ENCODE measurements at places on chromosomes 5 and 9.
A peak's percentile ranks its signal among the peaks of the same experiment; 100 is the strongest.

DNA sequence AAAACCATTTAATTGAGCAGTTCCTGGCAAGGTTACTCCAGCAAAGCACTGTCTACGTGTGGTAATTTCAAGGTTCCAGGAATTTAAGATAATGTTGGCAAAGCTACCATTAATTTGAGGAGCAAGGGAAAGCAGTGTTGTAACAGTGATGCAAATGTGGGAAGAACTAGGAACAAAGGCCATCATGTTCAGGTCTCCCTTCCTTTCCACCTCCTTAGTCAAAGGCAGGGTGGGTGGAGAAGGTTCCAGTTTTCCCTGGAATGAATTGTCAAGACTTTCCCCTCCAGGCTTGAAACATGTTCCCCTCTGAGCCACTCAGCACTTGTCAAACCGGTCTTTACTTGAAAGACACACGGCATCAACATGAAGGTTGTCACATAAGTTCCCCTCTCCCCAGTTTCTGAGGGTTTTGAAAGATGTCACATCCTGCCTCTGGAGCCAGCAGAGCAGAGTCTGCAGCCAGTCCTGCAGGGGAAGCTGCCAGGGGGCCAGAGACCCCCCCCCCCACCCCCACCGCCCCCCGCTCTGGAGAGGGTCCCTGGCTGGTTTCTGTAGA is 226.0 kb downstream of the GAS1 start:
- no peak for DNase-seq

DNA sequence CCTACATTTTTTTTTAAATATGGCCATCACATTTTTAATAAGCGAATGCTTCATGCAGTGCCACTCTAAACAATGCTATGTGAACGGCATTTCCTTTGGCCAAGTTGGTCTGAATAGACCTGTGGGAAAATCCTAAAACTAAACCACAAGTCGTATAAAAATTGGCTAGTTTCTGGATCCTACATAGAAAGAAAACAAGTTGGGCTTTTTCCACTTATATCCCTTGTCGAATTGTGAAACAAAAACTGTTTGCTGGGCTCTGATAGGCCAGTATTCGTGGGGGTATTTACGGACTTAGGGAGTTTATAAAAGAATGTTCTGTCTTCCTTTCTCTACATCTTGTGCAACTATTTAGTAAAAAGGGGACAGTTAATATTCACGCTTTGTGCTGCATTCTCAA is 153.1 kb upstream of the KLF9 start:
- DNase-seq: no peak

GRCh38 chr9:14447103-14447502 is 133.2 kb upstream of the NFIB start:
- no peak for DNase-seq

GRCh38 chr5:142913728-142914338 is 143.7 kb downstream of the ARHGAP26 start:
- DNase-seq: no peak

GRCh38 chr5:91556-92263 is at the start of gene PLEKHG4B:
Gene PLEKHG4B, plus strand, starts transcription at chr5:92168. Its CDS starts 64 bp downstream, at chr5:92232.
- DNase-seq: no peak

DNA sequence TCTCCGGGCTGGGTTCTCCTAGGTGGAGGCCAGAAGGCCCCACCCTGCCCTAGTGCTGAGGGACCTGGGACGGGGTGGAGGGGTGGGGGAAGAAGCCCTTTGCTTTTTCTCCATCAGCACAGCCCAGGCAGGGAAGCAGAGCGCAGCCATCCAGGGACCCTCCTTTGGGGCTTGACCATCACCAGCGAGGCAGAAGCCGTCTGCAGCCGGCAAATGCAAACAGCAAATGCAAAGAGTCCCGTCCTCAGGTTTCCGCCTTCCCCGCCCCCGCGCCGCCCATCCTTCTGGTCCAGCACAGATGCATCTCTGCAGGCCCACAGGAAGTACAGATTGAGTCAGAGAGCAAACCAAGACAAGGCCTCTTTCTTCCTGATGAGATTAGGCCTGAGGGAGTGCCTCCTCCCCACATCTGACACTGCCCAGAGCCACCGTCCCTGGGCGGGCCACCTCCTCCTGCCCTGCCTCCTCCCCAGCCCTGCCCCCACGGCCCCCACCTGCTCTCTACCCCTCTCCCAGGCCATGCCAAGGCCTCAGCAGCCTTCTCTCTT is 23.4 kb downstream of the CORO2A start:
- peak; percentile 26 for DNase-seq

DNA sequence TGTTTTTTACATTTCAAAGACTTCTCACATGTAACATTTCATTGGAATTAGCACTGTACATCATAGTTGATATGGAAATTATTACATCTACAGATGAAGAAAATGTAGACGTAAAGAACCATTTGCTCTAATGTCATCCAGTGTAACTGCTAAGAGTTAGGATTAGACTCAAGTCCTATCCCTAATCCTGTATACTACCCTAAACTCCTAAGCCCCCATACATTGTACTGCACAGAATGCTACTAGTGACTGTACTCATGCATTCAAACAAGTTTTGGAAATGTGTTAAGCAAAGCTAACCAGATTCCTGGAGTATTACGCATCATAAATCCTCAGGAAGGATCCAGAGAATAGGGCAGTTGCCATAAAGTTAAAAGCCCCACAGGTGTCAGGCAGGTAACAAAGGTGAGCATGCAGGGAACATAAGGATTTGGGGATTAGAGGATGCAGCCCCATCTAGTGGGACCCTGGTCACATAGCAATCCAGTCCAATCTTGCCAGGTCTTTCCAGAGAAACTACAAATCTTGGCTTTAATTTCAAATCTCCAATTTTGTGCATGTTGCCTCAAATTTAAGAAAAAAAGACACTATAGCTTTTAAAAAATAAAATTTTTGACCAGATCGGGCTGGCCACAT is 32.0 kb downstream of the HAVCR1 start:
- no peak for DNase-seq

DNA sequence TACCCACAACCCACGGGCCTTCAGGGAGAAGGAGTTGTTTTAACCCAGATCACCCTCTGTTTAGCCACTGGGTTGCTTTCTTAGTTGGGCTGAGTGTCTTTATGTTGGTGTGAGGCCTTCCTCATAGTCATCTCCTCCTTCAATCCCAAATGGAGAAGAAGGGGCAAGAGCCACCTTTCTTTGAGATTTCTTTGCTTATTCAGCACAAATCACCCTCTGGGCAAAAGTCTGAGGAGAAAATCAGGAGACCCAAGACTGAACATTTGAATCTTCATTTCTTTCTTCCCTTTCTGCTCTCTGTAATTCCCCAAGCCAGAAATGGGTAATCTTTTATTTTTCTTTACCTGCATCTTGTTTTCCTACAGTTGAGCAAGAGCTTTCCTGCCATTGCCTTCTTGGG is 329.0 kb downstream of the TLE4 start:
- no peak for DNase-seq

DNA sequence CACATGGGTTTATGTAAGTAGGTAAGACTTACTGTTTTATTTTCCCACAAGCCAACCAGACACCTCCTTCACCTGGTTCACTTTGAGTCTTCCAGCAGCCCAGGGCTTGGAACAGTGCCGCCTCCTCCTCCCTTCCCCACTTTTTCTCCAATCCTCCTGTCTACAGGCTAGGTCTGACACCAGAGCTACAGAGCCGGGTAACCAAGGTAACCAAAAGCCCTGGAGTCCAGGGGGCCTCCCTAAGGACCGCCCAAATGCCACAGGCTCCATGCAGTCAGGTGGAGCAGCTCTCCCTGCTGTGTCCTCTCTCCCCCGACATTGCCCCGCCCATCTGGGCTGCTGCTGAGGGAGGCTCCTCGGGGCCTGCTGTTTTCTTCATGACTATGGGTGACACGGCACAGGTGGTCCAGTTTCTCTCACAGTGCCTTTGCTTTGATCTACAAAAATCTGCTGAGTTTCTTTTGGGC is 138.0 kb upstream of the EFNA5 start:
- DNase-seq: peak; percentile 33

DNA sequence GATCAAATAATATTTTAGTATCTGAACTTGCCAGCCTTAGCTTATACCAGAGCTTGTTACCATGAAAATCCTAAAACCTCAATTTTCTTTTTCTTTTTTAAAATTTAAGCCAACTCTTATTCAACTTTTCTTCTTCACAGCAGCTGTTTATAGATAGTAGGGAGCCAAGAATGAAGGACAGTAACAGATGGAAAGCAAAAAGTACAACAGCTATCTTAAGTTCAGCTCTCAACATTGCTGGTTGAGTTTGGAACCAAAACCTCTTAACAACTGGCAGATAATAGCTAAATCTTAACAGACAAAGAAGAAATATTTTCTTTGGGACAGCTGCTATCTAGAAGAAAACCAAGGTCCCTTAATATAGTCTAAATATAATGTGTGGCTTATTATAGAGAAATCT is 74.7 kb downstream of the PJA2 start:
- no peak for DNase-seq

DNA sequence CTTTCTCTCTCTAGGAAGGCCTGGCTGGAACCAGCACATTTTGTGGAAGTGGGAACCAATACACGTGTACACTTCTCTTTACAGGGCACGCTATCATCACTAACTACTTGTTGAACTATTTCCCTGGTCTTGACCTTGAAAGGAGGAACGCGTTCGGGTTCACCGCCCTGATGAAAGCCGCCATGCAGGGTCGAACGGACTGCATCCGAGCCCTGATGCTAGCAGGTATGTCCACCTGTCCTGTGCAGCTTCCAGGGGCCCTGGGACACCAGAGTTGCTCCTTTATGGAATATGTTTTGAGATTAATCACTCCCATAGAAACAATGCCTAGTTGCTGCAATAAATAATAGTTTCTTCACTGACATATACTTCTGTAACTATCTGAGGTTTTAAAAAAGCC is 74.1 kb downstream of the ANKRD33B start:
- DNase-seq: no peak

- DNase-seq: peak; percentile 86
Observed at GRCh38 chr9:129887334-129888292, 52.4 kb downstream of the USP20 start.

GRCh38 chr5:65137631-65138030 is 344.1 kb downstream of the ADAMTS6 start:
- peak; percentile 8 for DNase-seq

- no peak for DNase-seq
Observed at GRCh38 chr9:134383148-134383547, 56.9 kb downstream of the RXRA start.

DNA sequence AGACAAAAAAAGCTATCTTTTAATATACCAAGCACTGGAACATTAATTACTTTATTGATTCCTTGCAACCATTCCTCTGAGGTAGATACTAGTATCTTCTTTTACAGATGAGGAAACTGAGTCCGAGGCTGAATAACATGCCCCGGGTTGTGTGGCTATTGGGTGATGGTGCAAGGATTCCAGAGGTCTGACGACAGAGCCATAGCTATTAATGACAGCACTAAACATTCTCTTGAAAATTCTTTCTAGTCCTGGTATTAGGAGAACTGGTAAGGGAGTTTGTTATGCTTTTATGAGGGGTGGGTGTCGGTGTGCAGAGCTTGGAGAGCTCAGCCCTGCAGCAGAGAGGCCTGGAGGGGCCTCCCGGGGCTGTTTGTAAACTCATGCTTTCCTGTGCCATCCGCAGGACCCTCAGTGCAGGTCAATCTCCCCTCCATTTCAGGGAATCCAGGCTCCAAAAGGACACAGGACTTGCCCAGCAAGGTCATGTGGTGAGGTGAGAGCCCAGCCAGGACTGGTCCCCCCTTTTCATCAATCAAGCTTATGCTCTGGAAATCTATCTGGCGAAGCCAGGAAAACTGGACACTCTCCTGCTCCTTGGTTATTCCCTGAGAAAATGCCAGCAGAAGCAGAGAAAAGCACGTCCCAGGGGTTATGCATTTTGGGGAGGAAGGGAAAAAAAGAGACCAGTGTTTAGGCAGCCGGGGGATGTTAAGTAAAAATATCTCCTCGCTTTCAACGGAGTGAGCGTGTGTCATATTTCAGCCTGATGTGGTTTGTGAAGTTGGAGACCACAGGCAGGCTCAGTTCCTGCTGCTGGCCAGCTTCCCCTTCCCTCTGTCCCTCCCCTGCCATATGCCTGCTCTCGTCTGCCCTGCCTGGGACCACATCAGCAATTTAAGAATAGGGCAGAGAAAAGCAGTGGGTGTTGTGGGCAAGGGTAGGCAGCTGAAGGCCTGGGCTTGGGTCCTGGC is 3.7 kb downstream of the GSN start:
- peak; percentile 82 for DNase-seq

DNA sequence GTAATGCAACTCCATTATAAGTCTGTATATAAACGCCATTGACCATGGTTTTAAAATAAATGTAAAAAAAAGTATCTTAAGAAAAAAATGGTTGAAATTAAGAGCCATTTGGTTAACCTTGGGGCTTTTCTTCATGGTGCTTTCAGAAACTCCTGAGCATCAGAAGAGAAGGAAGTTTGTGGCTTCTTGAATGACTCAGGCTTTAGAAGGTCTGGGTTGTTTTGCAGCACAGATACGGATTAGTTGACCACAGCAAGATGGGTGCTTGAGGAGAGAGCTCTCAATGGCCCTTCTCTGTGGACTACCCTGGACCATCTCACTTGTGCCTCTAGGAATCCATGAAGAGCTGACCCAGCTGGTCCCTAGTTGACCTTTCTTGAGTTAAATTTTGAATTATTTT is 189.5 kb downstream of the TMEM38B start:
- DNase-seq: no peak

- no peak for DNase-seq
Observed at GRCh38 chr5:168302785-168303184, 11.3 kb downstream of the WWC1 start.

- no peak for DNase-seq
Observed at GRCh38 chr5:31023105-31023504, 170.4 kb upstream of the CDH6 start.

DNA sequence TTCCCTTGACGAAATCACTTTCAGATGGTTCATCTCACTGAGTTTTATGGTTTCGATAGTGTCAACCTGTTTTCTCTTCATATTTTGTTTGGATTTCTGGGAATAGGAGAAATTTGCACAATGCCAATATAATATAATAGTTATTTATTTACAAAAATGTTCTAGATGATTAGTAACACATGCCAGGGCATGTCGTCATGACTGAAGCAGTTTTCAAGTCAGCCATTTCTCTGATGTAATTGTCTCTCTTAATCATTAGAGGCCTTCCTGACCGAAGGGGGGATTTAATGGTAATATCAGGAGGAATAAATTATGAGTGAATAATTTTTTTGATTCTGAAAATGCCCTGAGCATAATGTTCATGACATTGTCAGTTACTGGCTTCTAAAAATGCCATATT is 246.5 kb upstream of the ATP10B start:
- no peak for DNase-seq

- no peak for DNase-seq
Observed at GRCh38 chr5:88708021-88708420, 175.0 kb downstream of the MEF2C start.

GRCh38 chr9:136572828-136573625 is 27.2 kb upstream of the NOTCH1 start:
- no peak for DNase-seq

DNA sequence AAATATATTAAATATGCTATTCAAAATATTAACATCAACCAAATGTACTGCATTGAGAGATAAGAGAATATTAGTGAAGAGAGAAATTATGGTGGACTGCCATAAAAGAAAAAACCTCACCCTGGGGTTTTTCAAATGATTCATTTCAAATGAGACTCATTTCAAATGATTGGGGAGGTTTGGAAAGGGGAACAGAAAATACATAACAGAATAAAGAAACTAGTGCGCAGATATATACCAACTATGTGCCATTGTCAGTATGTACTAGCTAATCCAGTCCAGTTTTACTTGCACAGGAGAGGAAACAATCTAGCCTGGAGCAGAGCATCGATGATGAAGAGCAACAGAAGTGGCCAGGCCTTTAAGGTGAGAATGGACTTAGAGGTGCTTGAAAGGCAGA is 651.6 kb upstream of the RORB start:
- DNase-seq: no peak

- DNase-seq: no peak
Observed at GRCh38 chr5:139110526-139111168, 87.5 kb downstream of the SIL1 start.
